NB4 (cell line): ENCODE measurements at places on chromosomes 16 and 17.

GRCh38 chr17:50003911-50004310 lies 8.9 kb upstream of the DLX3 start:
- DNase-seq = no peak

DNA sequence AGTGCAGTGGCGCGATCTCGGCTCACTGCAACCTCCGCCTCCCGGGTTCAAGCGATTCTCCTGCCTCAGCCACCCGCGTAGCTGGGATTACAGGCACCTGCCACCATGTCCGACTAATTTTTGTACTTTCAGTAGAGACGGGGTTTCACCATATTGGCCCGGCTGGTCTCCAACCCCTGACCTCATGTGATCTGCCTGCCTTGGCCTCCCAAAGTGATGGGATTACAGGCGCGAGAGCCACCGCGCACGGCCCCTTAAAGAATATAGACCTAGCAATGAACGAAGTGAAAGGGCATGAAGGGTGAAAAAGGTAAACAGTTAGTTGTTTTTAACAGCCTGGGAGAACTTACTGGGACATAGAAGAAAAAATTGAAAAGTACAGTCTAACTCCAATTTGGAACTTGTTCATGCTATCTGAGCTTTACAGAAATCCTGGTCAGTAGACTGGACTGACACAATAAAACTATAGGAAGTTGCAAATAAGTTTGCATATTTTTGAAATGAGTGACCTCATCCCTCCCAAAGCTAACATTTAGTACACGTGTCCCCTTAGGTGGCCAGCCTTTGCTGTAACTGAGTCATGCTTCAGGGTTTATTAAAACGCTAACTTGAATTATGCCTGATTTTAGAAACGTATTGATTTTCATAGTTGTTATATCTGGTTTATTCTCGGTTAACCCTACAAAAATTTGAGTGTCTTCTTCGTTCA lies 1.8 kb downstream of the COG1 start:
- DNase-seq = no peak

DNA sequence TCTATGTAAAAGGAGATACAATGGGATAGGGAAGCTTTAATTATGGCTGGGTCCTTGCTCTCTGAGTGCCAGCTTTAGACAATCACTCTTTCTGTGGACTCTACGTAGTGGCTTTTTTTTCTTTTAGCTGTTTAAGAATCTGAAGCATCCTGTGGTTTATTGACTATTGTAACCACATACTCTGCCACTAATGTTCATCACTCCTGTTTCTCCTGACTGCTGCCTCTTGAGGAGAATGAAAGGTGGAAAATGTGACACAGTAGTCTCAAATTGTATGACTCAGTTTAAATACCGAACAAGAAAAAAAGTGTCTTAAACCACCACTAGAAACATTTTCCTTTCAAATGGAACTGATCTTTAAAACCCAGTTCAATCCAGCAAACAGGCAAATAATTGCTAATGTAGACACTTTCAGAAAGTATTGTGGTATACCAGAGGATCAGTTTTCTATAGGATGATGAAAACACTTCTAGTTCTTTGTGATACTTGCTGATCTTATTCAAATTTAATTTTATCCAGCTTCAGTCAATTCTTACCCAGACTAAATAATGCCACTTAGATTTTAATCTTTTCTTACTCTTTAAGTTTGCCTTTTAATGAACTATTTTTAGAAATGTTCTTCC lies 302.7 kb upstream of the PMFBP1 start:
- peak; percentile 2 for DNase-seq

DNA sequence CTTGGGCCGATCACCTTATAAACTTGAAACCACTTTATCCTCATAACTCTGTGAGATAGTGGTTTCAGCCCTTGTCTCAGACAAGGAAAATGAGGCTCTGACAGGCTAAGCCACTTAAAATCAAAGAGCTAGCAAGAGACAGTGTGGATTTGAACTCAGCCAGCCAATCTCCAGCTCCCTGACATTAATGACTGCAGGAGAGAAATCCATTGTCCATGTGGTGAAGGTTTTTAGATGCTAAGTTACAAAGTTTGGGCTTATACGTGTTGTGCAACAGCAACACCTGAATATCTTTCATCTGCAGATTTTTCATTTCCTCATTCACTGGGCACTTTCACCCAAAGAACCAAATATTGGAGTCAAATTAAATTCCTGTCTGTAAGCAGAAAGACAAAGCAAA lies 501.3 kb downstream of the GRIN2A start:
- no peak for DNase-seq

DNA sequence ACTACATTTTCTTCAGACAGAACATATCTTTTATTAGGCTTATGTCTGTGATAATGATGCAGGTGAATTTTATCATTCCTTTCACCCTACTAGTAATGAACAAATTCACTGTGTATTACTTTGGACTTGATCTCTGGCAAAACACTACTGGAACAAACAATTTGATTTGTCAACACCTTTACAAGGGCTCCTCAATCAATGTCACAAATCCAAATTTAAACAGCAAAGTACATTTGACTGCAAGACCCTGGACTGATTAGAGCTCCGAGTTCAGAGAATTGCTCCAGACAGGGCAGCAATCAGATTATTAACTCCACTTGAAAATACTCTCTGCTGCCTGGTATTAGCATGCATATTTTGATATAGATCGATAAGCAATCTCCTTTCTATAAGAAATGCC lies 547.6 kb upstream of the SALL1 start:
- DNase-seq = no peak

DNA sequence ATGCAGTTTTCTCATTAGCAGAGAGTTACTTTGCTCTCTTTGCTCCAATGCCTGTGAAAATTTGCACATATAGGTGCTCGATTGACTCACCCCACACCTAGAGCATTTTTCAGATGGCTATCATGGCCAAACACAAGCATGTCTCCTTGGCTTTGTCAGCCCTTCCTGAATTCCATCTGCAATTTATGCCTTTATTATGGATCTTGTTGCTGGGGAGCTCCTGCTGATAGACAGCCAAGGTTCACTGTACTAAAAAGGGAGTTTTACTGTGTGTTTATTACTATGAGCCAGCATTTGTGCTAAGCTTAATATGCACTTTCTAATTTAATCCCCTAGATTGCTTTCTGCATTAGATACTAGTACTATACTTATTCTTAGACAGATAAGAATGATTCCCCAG lies 93.3 kb downstream of the TOX3 start:
- DNase-seq = no peak

- DNase-seq = no peak
Measured at GRCh38 chr16:78869492-78869891, 731.0 kb downstream of the MAF start.

DNA sequence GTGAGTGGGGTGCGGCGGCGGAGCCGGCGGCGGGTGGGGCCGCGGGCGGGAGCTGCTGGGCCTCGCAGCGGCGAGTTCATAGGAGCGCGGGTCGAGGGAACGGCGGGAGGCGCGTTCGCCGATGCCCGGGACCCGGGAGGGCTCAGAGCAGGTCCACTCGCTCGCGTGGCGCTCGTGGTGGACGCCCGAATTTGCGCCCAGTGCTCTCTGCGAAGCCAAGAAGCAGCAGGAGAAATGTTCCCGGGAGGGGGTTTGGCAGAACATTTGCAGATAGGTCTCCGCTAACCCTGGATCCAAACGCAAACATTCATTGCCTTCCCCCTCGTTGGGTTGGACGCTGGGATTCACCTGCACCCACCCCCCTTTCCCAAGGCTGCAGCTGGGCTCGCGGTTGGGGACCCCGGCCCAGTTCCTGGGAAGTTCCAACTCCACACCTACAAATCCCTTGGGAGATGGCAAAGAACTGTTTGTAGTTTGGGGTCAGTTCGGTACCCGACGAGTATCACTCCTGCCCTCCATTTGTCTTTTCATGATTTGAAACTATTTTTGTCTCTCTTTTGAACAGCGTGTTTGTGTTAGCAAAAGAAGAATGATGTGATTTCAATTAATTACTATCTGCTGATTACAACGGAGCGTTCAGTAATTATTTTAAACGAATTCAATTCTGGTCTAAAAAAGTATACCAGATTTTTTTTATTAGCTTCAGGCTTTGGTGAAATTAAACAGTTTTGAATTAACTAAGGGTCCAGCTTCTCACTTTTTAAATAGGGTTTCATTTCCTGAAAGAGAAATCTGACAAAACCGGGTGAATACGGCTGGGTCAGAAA lies 2.3 kb downstream of the NTN1 start:
- DNase-seq = no peak

DNA sequence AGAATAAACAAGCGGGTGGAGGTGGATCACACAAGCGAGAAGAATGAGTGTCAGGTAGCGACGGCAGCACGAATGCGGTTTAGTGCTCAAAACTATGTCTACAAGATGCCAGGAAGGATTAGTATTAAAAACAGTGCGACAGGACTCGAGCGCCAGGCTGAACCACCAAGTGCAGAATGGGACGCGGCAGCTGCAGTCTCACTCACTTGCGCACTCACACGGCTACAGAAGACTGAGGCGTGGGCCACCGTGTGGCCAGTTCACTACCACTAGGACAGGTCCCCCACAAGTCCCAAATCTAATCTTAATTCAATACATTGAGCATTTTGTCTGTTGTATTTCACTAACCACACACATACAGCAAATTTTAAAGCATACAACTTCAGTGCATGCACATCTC lies 35.7 kb upstream of the TRAP1 start:
- no peak for DNase-seq

GRCh38 chr17:50562242-50563091 lies 2.0 kb downstream of the CACNA1G start:
- DNase-seq = no peak

DNA sequence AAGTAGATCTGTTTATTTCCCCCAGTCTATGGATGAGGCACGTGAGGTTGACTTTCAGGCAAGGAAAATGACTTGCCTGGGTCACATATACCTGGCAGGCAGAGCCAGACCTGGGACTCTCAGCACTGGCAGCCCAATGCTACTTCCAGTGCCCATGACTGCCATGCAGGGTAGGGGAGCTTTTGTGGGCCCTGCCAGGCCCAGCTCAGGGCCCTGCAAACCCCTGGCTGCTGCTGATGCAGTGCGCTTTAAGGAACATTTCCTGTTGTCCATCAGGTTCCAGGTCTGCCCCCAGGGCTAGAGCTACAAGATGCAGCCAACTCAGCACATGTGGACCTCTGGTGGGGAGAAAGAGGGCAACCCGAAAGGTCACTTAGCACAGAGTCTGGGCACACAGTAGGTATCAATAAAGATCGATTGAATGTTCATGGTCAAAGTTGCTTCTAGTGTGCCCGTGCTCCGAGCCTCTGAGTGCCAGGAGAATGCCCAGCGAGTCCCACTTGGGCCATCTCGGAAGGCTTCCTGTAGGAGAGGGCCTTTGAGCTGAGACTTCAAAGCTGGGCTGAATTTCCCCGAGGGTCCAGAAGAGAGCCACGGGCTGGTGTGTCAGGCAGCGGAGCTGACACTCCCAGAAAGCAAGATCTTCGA lies 513 bp upstream of the TBX21 start:
- DNase-seq = no peak

- no peak for DNase-seq
Measured at GRCh38 chr16:2959206-2959605, 4.9 kb upstream of the KREMEN2 start.

GRCh38 chr17:81426393-81427172 lies 31.3 kb downstream of the BAHCC1 start:
- peak; percentile 58 for DNase-seq

DNA sequence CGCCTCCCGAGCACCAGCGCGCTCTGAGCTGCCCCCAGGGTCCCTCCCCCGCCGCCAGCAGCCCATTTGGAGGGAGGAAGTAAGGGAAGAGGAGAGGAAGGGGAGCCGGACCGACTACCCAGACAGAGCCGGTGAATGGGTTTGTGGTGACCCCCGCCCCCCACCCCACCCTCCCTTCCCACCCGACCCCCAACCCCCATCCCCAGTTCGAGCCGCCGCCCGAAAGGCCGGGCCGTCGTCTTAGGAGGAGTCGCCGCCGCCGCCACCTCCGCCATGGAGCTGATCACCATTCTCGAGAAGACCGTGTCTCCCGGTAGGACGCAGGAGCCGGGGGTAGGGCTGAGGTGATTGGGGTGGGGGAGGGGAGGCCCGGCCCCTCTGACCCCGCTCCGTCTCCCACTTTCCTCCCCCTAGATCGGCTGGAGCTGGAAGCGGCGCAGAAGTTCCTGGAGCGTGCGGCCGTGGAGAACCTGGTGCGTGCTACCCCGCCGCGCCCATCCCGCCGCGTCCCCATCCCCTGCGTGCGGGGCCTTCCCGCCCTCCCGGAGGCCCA lies 329 bp downstream of the KPNB1 start:
- DNase-seq = no peak

DNA sequence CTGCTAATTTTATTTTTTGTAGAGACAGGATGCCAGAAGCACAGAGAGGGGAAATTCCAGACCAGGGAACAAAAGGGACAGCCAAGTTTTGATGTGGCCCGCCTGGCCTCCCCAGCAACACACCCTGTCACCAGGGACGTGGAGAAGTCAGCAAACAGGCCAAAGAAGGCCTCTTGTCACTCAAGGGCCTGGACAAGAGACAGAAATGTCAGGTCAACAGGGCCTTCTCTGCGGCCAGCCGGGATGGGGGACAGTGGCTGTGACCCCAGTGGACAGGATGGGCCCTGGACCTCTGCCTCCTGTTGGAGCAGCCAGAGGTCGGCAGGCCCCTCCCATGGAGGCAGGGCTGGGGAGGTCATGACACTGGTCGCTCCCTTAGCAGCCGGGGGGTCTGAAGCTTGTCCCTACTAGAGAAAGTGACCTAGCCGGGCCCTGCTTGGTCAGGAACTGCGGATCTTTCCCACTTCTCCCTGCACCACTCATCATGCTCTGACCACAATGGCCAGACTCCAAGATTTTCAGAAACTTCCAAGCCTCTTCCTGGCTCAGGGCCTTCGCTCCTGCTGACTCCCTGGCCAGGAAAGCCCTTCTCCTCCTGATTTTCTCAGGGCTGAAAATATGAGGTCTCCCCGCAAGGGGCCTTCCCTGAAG lies 9.2 kb upstream of the TVP23A start:
- no peak for DNase-seq

GRCh38 chr17:59332749-59333377 lies 1.4 kb downstream of the YPEL2 start:
- DNase-seq = peak; percentile 66

DNA sequence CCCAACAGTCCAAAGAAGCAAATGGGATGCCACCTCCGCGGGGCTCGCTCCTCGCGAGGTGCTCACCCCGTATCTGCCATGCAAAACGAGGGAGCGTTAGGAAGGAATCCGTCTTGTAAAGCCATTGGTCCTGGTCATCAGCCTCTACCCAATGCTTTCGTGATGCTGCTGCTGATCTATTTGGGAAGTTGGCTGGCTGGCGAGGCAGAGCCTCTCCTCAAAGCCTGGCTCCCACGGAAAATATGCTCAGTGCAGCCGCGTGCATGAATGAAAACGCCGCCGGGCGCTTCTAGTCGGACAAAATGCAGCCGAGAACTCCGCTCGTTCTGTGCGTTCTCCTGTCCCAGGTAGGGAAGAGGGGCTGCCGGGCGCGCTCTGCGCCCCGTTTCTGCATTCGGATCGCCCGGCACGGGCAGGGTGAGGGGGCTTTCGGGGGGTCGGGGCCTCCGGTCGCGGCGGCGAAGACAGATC lies at the start of gene CDH13:
Gene CDH13, plus strand, starts transcription at position 179 of the 471 bp plus-strand sequence.
- no peak for DNase-seq
